Epithelial cell of proximal tubule (primary cell): ENCODE measurements at places on chromosomes 7 and 10.

DNA sequence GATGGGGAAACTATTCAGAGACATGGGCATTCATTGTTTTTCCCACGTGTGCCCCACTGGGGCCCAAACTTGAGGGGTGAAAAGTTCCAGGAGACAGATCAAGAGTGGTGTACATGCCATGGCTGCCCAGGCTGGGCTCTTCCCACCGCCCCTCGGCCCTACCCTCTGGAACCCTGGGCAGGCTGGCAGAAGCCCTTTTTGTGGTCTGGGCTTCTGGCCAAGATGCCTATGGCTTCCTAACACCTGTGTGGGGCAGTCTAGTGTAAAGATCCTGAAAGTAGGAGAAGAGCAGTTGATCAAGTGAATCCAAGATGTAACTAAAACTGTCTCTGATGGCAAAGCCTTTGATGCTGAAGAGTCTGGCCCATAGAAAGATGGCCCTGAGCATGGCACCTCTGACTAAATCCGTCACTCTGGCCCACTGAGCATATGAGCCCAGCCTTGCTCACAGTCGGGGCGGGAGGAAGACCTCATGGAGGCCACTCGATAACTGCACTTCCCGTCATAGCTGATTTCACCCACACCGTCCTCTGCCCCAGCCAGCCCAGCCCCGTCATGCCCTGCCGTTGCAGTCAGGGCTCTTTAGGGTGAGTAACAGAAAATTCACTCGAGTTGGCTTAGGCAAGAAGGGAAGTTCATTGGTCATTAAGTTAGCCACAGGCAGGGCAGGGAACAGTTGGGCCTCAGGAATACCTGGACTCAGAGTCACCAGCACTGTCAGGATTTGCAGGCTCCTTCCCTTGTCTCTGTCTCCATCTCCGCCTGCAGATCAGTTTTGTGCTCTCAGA lies 37.9 kb upstream of the MTPAP start:
- no peak for DNase-seq

DNA sequence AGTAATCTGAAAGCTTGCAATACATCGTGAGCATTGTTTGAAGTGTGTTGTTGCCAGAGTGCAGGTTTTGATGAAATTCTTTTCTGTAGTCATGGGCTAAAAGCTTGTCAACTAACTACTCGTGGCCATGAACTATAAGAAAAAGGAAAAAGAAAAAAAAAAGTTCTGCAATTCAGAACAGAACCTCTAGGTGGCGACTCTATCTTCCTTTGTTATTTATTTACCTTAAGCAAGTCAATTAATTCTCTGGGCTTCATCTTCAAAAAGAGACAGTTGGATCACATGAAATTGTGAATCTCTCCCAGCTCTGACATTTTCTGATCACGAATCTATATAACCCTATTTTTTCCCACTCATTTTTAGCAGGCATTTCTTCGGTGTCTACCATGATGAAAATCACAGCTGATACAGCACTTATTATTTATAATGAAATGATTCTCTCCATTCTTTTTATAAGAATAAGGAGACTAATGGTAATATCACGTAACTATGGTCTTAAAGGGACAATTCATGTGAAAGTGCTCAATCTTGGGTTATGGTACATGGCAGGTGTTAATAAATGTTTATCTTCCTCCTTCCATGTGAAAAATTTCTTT lies 18.8 kb downstream of the TMEM196 start:
- DNase-seq, result peak; percentile 40

GRCh38 chr7:30975256-30975899 lies 11.6 kb downstream of the GHRHR start:
- DNase-seq, result no peak

- DNase-seq, result no peak
Measured at GRCh38 chr10:25999295-25999981, 65.4 kb downstream of the MYO3A start.

- DNase-seq, result no peak
Measured at GRCh38 chr10:96609510-96609909, 22.7 kb upstream of the TM9SF3 start.

- no peak for DNase-seq
Measured at GRCh38 chr10:69955897-69956740, 96.5 kb upstream of the MACROH2A2 start.

DNA sequence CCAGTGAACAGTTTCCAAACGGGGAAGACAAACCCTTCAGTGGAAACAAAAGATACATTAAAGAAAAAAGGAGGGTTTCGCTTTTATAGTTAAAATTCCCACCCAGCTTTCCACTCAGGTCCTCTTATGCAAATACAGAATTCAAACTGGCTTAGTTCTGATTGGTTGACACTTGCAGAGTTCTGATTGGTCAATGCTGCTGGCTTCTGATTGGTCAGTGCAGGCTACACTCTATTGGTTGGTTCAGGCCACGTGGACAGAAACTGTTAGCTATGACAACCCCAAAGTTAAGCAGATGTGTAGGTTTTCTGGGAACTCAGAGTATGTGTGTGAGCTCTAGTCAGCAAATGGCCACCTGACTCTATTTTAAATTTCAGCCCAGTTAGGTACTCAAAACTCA lies 80.0 kb downstream of the FBXL13 start:
- no peak for DNase-seq

- no peak for DNase-seq
Measured at GRCh38 chr10:125881192-125881591, at the start of gene DHX32. Gene DHX32 (minus strand): TSS chr10:125881292. CDS start chr10:125880824, 468 bp downstream.

DNA sequence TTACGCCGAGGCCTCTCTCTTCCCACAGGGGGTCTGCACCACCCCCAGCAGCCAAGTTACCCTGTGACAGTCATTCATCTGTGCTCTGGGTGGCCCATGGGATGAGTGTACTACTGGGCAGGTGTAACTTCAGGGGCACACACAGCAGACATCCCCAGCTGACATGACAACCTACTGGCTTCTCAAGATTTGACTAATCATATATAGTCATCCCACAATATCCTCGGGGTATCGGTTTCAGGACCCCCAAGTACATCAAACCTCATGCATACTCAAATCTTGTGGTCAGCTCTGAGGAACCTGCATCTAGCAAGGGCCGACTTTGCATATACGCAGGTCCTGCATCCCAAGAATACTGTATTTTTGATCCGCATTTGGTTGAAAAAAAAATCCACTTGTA lies 336.9 kb upstream of the C7orf33 start:
- no peak for DNase-seq

DNA sequence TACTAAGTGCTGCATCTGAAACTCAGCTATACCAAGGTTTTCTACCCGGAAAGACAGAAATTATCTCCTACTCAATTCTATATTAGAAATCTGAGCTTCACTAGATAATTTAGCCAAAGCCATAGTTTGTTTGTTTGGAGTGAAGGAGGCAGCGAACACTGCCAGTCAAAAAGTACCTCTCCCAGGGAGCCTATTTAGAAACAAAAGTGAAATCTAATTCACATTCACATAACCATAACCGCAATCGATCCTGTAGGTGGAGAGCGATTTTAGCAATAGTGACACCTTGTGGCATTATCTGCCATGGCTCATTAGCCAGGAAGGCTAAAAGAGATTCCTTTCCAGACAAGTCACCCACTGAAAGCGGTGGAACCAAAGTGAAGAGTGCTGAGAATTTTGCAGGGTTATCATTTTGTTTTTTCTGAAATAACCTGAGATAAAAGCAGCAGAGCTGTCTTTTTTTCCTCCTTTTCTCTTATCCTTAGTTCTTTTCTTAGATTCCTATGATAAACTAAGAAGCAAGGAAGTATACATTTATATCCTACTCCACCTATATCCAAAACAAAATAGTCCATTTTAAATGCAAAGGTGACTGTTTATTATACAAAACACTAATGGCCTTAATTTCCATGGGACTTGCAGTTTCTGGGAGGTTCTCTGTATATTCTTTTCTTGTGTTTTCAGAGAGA lies 83.7 kb upstream of the BET1 start:
- DNase-seq, result no peak

GRCh38 chr10:32959006-32959920 lies 1.2 kb upstream of the ITGB1 start:
- DNase-seq, result no peak

- no peak for DNase-seq
Measured at GRCh38 chr7:70638158-70639107, 493.5 kb upstream of the GALNT17 start.

- DNase-seq, result no peak
Measured at GRCh38 chr10:83725567-83725966, 413.7 kb upstream of the GHITM start.

GRCh38 chr7:130642383-130642782 lies 26.2 kb downstream of the COPG2 start:
- no peak for DNase-seq

DNA sequence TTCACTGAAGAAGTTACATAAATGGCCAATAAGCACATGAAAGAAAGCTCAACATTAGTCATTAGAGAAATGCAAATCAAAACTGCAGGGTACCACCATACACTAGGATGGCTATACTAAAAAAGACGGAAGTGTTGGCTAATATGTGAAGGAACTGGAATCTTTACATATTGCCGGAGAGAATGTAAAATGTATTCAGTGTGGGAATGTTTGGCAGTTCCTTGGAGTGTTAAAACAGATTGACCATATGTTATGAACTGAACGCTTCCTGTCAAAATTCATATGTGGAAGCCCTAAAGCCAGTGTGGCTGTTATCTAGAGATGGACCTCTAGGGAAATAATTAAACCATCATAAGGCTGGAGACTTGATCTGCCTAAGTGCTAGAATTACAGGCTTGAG lies 33.1 kb downstream of the SUV39H2 start:
- no peak for DNase-seq

- DNase-seq, result no peak
Measured at GRCh38 chr7:83413831-83414230, 235.1 kb downstream of the SEMA3E start.

GRCh38 chr7:20153567-20153966 lies 63.6 kb downstream of the MACC1 start:
- no peak for DNase-seq

GRCh38 chr10:91901784-91902677 lies 7.3 kb downstream of the FGFBP3 start:
- peak; percentile 76 for DNase-seq

DNA sequence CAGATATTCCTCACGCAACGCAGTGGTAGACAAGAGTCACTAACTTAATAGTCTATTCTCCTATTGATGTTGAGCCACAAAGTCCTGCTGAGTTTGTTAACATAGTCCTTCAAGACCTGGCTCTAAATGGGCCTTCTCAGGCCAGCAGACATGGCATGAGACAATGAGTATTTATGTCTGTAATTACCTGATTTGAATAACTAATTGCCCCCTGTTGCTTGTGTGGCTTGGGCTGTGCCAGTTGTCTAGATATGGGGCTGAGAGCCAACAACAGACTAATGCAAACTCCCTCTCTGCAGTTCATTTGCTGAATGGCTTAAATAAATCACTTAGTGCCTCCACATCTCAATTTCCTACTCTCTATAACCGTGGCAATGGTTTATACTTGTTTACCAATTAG lies 65.5 kb upstream of the VWC2 start:
- DNase-seq, result no peak

DNA sequence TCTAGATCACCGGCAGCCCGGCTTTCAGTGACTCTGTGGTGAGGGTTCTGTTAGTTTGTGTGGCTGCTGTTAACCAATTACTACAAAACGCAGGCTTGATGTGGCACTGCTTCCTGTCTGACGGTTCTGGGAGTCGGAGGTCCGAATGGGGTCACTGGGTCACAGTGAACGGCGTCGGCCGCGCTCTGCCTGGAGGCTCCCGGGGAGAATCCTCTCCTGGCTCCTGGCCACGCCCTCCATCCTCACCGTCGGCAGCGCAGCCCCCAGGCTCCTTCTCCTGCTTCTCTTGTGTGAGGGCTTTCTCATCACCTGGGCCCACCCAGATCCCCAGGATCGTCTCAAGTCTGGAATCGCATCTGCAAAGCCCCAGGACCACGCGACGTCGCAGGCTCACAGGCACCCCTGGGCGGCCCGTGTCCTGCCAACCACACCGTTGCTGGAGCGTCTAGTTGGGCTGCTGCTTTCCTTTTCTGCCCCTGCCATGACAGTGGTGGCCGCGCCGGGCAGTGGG lies 31.8 kb upstream of the NKX6-2 start:
- no peak for DNase-seq

DNA sequence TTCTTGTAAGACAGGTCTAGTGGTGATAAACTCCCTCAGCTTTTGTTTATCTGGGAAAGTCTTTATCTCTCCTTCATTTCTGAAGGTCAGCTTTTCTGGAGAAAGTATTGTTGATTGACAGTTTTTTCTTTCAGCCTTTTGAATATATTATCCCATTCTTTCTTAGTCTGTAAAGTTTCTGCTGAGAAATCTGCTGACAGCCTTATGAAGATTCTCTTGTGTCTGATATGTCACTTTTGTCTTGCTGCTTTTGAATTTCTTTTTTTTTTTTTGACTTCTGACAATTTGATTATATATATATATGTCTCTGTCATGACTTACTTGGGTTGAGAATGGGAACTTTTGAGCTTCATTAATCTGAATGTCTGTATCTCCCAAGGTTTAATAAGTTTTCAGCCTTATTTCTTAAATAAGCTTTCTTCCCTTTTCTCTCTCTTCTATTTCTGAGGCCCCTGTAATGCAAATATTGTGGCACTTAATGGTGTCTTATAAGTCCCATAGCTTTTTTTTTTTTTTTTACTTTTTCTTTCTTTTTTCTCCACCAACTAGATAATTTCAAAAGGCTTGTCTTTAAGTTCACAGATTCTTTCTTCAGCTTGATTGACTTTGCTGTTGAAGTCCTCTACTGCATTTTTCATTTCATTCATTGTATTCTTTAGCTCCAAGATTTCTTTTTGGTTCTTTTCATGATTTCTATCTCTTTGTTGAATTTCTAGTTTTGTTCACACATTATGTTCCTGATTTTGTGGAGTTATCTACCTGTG lies 81.4 kb upstream of the IL6 start:
- DNase-seq, result no peak

- DNase-seq, result no peak
Measured at GRCh38 chr10:62467527-62467926, 93.4 kb downstream of the ZNF365 start.

- DNase-seq, result no peak
Measured at GRCh38 chr7:142063551-142064442, 47.7 kb upstream of the MGAM2 start.

- DNase-seq, result peak; percentile 63
Measured at GRCh38 chr7:99473315-99473596, 566 bp downstream of the ZNF789 start.

GRCh38 chr10:121078672-121079102 lies 227.5 kb downstream of the WDR11 start:
- DNase-seq, result no peak

DNA sequence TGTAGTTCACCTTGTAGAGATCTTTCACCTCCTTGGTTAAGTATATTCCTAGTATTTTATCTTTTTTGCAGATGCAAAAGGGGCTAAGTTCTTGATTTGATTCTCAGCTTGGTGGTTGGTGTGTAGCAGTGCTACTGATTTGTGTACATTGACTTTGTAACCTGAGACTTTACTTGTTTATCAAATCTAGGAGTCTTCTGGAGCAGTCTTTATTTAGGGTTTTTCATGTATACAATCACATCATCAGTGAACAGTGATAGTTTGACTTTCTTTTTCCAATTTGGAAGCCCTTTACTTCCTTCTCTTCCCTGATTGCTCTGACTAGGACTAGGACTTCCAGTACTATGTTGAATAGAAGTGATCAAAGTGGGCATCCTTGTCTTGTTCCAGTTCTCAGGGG lies 33.8 kb downstream of the GPR22 start:
- DNase-seq, result no peak

- DNase-seq, result no peak
Measured at GRCh38 chr7:108200326-108200725, 70.2 kb upstream of the LAMB4 start.
